ENCODE measurements at places on chromosomes 6 and 20.

GRCh38 chr6:80163754-80164187, 57.3 kb downstream of the BCKDHB start:
- no peak for DNase-seq

GRCh38 chr20:6501061-6501460, 266.4 kb upstream of the BMP2 start:
- DNase-seq: no peak

DNA sequence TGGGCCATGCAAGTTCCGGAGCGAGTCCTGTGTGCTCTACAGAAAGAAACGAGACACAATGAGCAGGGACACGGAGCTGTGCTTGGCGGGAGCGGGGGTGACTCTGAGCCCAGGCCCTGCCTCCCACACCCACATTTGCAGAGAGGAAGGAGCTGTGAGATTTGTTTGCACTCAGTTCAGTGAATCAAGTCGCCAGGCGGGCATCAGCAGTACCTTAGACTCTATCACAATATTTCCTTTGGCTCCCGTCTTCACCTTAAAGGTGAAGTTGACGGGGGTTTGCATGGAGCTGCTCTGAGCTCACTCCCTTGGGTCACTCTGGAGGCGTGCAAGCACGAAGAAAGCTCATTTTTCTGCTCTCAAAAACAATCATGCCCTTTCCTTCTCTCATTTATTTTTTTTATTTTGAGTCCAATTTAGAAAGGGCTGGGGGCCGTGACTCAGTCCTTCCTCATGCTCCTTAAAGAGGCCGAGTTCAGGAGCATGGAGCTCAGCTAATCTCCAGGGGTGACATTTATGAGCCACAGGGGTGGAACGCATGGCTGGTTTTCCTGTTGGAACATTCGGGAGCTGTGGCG, 188.2 kb downstream of the NFATC2 start:
- DNase-seq: no peak

GRCh38 chr6:10478187-10479040, 42.7 kb upstream of the GCNT2 start:
- no peak for DNase-seq

Data from activated CD8-positive, alpha-beta memory T cell treated with anti-CD3 and anti-CD28 coated beads for 4 hours (primary cell).